HuH-7 (cell line): ENCODE measurements at places on chromosomes 1 and 21.

DNA sequence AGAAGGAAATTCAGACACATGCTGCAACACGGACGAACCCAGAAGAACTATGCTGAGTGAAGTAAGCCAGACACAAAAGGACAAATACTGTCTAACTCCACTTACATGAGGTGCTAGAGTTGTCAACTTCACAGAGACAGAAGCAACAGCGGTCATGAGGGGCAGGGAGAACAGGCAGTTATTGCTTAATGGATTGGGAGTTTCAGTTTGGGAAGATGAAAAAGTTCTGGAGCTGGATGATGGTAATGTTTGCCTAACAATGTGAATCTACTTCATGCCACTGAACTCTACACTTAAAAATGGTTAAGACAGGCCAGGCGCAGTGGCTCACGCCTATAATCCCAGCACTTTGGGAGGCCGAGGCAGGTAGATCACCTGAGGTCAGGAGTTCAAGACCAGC, 12.1 kb downstream of the PARP1 start:
- no peak for DNase-seq

DNA sequence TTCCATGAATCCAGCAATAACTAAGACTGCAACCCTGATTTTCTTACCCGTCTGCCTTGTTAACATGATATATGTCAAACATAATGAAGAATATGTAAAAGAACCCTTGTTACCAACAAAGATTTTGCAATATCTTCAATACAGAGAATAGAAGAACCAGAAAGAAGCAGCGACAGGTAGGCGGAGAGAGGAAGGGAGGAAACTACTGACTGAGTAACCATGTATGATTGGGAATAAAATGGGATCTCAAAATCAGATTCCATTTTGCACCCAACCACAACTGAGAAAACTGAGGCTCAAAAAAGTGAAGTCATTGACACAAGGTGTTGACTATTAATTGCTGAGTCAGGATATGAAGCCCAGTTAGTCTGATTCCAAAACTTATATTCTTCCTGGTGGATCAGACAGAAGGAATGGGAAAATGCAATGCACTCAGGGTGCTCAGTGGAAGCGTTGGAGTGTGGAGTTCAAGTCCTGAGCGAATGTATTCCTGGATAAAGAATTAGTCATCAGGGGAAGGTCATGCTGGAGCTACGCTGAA, 293.3 kb upstream of the GREM2 start:
- DNase-seq: no peak

DNA sequence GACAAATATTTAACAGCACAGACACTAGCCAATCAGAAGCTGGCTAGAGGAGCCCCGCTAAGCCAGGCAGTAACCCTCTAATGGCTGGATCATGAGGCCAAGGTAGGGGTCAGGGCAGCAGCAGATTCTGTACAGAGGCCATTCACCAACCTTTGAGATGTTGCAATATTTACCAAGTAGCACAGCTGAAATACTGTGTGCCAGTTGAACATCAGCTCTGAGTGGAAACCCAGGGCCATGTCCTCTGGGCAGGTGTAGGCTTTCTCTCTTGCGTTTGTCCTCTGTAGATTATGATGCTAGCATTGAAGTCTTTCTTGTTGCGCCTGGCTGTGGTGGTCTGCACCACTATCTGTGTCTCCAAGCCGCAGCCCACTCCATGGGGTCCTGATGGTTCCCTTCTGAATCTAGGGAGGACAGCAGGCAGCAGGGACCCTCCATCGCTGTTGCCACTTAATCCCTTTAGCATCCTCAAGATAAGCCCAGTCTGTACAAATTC, 2.5 kb upstream of the COG2 start:
- DNase-seq: peak; percentile 68

GRCh38 chr1:183019139-183019740, 4.0 kb upstream of the LAMC1 start:
- DNase-seq: no peak

DNA sequence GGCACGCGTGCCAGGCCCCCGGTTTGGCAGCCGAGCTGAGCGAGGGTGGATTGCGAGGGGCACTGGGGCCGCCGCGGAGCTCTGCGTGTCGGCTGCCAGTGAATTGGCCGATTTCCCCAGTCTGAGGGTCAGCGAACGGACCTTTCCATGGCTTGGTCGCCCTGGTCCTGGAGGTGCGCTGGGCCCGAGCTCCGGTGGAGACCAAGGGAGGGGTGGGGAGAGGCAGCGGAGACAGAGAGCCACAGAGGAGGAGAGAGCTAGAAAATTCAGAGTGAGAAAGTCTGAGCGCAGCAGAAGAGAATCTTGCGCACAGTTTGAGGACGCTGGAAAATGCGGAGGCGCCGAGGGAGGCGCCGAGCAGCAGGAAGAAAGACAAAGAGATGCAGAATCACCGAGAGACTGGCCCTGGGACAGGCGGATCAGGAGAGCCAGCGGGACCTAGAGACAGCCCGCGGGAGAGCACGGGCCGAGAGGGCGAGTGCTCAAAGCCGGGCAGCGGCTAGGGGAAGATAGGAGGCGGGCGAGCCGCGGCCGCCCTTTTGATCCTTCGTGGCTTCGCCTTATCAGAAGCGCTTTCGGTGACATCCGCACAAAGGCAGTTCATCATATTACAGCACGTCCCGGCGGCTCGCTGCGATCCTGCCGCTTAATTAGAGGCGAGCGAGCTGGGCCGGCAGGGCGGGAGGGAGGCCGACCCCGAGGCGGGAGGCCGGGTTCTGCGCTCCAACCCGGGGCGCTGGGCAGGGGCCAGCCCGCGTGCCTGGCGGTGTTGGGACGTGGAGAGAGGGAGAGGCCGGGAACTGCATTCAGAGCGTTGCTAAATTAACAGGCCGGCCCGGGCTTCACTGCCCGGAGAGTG, 12.7 kb downstream of the PAX7 start:
- peak; percentile 47 for DNase-seq

GRCh38 chr1:119714583-119714982, 2.8 kb downstream of the PHGDH start:
- no peak for DNase-seq
